Stimulated activated CD8-positive, alpha-beta memory T cell treated with anti-CD3 and anti-CD28 coated beads, Interleukin-4, amount 100 ng/mL, for 1 hour (primary cell): ENCODE measurements at places on chromosomes 1 and 21.
A peak's percentile ranks its signal among the peaks of the same experiment; 100 is the strongest.

DNA sequence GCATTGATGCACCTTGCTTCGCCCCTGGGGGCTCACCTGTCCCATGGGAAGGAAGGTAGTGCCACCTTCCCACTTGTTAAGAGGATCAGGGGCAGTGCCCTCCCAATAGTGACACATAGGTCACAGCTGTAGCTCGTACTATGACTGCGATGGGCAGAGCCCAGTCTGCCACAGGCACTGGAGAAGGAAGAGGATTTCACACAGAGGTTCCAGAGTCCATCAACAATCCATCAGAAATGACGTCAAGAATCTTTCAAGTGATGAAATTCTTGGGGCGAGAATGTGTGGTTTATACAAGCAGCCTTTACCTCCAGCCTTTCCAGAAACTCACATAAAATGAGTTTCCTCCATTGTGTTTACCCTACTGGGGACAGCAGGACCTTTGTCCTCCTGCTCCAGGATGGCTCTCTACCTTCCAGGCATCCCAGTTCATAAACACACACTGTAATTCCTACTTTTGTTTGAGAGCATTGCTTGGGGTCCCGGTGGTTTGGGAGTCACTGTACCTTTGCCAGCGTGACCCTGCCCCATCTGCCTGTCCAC is 260.6 kb upstream of the VAMP3 start:
- no peak for DNase-seq

GRCh38 chr1:239361403-239361802 is 25.0 kb upstream of the CHRM3 start:
- DNase-seq, result no peak

- peak; percentile 48 for DNase-seq
Measured at GRCh38 chr21:32569261-32570230, 15.8 kb downstream of the TCP10L start.

- DNase-seq, result no peak
Measured at GRCh38 chr1:47895279-47896125, 101.7 kb downstream of the TRABD2B start.

GRCh38 chr1:93979040-93979717 is 69.9 kb upstream of the GCLM start:
- DNase-seq, result no peak
